ENCODE measurements at places on chromosomes 1 and 21.

DNA sequence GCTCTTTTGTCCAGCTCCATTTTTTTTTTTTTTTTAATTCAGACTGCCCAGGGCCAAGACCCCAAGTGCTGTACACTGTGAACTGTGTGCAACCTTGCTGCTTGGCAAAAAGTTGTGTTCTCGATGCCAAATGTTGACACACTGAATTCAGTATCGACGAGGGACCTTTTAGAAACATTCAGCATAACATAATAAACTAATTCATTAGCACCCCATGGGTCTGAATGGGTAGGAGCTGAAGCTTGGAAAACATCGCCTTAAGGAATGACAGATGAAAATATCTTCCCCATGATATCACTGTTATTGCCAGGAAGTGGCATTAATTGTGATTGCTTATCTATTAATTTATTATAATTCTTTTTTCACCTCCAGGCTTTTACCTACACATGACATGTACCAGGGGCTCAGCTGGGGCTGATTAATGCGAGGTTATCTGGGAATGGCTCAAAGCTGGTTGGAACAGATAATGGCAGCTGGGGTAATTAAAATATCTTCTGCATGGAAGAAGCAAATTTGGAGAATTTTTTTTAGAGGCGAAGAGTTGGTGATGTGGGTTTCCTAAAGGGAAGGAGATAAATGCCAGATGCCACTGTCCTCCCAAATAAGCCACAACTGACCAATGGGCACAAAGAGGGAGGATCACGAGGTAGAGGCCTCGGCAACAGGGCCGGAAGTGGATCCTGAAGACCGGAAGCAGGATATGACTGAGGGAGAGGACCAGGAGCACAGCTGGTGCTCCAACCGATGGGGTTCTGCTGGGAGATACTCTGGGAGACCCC, 169.3 kb downstream of the GRIK3 start:
- no peak for DNase-seq

DNA sequence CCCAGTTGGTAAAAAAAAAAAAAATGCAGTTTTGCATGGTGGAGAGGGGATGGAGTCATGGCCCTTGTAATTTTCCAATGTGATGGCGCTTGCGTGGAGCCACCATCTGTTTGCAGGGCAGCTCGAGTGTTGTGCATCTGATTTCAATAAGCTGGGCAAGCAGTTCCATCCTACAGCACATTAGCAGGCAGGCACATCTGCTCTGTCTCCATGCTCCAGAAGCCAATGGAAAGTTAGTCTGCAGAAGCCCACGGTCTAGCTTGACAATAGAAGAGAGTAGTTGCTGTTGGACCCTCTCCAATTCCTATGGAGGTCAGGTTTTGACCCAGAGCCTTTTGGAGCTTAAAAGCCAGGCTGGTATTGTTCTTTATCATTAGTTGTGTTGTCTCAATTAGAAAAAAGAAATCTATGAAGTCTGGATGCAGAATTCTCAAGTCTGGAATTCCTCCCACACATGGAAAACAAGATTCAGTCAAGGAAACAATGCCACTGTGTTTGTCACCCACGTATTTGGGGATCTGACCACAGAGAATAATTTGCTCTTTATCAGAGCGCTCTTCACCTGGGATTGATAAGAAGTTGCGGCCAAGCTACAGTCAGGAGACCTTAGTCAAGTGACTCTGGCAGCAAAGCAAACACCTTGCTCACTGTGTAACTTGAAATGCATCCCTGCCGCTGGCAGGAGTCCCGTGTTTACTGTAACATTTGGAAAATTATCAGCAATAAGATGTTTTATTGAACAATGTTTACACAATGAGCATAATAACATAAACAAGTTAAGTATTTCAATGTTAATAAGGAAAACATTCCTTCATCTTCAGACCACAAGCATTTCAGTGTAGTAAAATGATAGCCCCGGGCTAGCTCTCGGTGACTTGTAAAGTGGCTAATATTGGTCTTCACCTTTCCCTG, 20.7 kb downstream of the NGF start:
- no peak for DNase-seq

GRCh38 chr1:219778110-219778509, 150.2 kb downstream of the SLC30A10 start:
- no peak for DNase-seq

- DNase-seq, result no peak
Observed at GRCh38 chr1:13818926-13819325, 118.9 kb downstream of the PRDM2 start.

DNA sequence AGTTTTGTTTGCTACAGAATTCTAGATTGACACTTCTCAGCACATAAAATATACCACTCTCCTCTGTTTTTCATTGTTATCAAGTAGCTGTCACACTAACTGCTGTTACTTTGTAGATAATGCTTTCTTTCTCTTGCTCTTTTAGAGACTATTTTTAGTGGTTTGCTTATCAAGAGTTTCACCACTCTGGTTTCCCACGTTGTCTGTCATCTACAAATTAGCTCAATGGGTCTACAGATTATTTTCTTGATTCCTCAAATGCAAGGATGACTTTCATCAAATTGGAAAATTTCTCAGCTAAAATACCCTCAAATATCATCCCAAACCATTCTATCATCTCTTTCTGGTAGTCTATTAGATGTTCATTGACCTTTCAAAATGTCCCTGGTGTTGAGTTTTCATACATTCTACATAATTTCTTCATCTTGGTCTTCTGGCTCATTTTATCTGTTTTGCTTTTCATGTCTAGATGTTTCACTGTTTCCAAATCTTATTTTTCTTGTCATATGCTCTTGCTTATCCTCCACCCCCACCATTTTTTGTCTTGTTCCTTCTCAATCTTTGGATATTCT, 122.5 kb downstream of the TRIM33 start:
- DNase-seq, result no peak

- no peak for DNase-seq
Observed at GRCh38 chr1:246291127-246291526, 216.0 kb downstream of the SMYD3 start.

GRCh38 chr21:10272216-10272615, 249.2 kb upstream of the TPTE start:
- DNase-seq, result no peak

- no peak for DNase-seq
Observed at GRCh38 chr1:245217853-245218608, 63.2 kb downstream of the KIF26B start.

DNA sequence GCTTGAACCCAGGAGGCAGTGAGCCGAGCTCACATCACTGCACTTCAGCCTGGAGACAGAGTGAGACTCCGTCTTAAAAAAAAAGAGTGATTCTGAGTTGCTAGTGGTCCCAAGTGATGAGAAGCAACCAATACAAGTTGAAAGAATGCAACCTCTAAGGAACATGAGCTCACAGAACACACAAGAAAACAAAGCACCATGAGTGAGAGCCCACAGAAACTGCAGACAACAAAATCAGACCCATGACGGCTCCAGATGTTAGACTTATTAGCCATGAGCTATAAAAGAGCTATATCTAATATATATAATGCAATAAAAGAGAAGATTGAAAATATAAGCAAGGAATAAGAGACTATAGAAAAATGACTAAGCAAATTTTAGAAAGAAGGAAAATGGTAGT, 50.0 kb downstream of the MATN1 start:
- DNase-seq, result no peak

DNA sequence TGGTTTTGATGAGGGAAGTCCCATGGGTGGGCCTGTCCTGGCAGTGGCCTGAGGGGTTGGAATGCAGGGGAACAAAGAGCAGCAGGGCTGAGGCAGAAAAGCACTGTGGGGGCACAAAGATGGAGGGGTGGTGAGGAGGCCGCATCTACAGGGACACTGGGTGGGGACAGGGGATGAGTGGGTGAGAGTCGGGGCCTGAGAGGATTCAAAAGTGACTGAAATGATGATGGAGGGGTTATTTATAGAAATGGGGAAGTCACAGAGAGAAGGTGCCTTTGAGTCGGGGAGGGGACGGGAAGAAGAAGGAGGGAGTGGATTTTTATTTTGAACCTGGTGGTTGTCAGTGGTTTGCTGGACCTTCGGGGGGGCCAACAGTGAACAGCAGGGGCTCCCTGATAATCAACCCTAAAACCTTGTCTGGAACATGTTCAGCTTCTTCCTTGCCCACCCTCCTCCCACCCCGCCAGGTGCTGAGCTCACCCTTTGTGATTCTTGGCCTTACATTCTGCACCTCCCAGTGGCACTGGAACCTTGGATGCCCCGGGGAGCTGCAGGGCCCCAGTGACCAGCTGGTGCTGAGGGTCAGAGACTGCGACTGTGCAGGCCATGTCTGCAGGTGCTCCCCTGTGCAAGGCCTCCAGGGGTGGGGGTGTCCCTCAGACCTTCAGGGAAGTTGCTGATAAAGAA, 42.9 kb downstream of the IER5 start:
- no peak for DNase-seq

DNA sequence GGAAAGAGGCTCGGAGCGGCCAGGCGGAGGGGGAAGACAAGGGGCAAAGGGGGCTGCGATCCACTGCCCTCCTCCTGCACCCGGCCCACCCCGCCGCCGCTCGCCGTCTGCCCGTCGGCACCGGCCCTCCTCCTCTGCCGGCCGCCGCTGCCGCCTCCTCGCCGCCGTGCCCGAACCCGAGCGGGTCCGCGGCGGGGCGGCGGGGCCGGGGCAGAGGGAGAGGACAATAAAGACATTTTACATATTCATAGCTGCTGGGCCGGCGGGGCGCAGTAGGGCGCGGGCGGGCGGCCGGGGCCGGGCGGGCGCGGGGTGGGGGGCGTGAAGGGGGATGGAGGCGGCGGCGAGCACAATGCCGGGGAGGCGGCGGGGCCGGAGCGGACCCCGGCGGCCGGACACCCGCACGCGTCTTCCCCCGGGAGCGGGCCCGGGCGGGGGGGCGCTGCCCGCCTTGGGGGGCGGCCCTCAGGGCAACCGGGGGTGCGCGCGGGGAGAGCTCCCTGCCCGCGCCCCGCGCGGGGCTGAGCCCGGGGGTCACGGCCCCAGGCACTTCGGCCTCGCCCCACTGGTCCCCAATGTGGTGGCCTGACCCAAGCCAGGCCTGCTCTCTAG, 546 bp downstream of the POU2F1 start:
- peak; percentile 30 for DNase-seq

DNA sequence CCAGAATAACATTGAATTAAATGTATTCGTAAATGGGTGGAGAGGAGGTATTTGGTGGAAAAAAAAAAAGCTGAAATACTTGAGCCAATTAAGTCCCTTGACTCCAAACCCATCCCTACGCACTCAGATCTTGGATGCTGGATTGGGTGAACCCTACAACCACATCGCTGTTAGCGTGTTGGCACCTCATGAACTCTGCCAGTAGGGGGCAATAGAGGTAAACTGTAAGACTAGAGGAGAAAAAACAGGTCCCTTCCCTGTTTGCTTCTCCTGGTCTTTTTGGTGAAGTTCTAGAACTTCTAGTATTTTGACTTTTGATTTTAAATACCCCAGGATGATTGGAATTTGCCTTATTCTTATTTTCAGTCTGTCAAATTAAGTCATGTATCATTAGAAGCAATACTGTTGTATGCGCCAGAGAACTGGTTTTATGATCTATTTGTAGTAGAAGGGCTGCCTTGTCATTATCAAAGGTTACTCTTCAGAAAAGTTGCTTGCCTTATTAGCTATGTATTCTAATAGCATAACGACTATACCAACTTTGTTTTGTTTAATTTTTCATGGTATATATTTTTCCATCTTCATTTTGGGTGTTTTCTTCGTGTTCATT, 1.9 kb upstream of the OR13G1 start:
- peak; percentile 58 for DNase-seq

DNA sequence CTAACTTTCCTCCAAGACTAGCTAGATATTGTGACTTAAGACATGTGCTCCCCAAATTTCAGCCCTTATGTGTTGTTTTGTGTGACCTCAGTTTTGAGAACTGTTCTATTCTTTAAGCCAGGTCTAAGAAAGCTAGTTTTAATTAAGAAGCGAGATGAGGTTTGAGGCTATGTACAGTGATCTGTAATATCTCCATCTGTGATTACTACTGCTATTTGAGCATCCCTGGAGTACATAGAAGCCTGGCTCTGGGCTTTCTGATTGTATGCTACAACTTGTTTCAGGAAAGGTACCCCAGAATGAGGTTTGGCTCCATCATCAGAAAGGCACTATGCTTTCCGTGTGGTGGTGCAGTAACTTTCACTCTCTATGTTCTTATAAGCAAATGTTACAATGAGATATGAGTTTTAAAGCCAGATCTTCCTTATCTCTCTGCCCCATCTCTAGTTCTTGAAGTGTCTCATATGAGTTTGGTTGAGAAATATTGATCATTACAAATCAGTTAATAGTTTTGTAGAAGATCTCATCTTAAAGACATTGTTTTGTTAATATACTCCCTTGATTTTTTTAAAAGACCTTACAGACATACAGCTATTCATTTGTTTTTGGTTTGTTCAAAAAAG, 605 bp downstream of the RGS4 start:
- DNase-seq, result no peak

DNA sequence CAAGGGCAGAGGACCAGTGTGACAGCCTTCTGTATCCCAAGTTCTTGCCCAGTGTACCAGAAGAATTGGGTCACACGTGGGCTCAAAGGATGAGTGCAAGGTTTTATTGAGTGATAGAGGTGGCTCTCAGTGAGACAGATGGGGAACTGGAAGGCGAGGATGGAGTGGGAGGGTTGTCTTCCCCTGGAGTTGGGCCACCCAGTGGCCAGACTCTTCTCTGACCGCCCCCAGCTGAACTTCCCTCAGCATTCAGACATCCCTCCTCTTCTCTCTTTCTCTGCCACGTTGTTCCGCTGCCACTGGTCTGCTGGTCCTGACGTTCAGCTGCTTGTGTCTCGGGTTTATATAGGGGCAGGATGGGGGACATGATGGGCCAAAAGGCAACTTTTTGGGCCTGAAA, 150.1 kb upstream of the IVNS1ABP start:
- DNase-seq, result no peak

- no peak for DNase-seq
Observed at GRCh38 chr1:151882466-151882865, 26.8 kb downstream of the THEM4 start.

GRCh38 chr21:23475281-23476219, 2131.7 kb downstream of the MRPL39 start:
- DNase-seq, result peak; percentile 44

DNA sequence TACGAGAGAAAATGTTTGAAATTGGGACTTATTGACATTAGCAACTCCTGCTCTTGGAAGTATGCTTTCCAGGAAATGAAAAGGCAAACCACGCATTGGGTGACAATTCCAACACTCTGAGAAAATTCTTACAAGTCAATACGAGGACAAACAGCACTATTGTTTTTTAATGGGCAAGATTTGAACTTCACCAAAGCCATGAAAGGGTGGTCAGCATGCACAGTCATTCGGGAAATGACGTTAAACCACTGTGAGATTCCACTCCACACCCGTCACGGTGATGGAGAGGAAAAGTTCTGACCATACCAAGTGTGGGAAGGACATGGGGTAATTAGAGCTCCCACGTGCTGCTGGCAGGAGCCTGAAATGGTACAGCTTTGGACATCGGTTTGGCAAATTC, 12.2 kb upstream of the PRXL2B start:
- peak; percentile 39 for DNase-seq

- no peak for DNase-seq
Observed at GRCh38 chr21:26888931-26889330, 43.7 kb upstream of the ADAMTS1 start.

- no peak for DNase-seq
Observed at GRCh38 chr1:150906329-150906728, 19.4 kb downstream of the CTXND2 start.
